Endodermal cell (in vitro differentiated cells): ENCODE measurements at places on chromosomes 3 and 15. TPM values are rescaled to one million over a fixed set of nuclear protein-coding genes. Genes with fewer than 3 reads are reported as not detected.

The CASR gene
- total RNA-seq: not detected in 3 replicates

The LRRC15 gene
- not detected in 3 replicates for total RNA-seq

DNA sequence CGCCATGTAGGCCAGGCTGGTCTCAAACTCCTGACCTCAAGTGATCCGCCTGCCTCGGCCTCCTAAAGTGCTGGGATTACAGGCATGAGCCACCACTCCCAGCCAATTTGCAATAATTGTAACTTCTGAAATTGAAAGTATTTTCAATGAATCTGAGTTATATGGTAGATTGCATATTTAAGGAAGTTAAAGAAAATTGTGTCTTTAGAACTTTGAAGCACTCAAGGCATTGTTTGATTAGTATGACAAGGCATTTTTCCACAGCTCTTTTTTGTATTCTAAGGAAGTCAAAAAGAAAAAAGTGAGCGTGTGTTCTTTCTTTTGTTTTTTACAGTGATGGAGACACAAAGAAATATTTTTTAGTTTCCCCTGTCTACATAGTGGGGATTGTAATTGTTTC, 15.7 kb upstream of the RPLP1 start:
- H3K4me1 ChIP-seq: no peaks in the 10 kb centered on the region
- DNase-seq: no peak
- H3K36me3 ChIP-seq: peaks cover 88% of the 10 kb centered on the region
- H3K27ac ChIP-seq: no peak overlapping the region
- no peak overlapping the region for H3K4me3 ChIP-seq

- H3K27me3 ChIP-seq: peaks cover 10% of the 10 kb centered on the region
- no peak overlapping the region for H3K27ac ChIP-seq
- no peak overlapping the region for H3K4me3 ChIP-seq
- no peak for DNase-seq
- H3K4me1 ChIP-seq: peaks cover 4% of the 10 kb centered on the region
- no peaks in the 10 kb centered on the region for H3K36me3 ChIP-seq
Observed at GRCh38 chr15:61687124-61687523, 373.1 kb downstream of the VPS13C start.

The ZBTB20 gene
- total RNA-seq: 1.1 to 3.3 TPM (median 2.9 TPM) in 3 replicates

The ATP10A gene
- 0.81 and 1.2 TPM in 2 replicates for total RNA-seq

DNA sequence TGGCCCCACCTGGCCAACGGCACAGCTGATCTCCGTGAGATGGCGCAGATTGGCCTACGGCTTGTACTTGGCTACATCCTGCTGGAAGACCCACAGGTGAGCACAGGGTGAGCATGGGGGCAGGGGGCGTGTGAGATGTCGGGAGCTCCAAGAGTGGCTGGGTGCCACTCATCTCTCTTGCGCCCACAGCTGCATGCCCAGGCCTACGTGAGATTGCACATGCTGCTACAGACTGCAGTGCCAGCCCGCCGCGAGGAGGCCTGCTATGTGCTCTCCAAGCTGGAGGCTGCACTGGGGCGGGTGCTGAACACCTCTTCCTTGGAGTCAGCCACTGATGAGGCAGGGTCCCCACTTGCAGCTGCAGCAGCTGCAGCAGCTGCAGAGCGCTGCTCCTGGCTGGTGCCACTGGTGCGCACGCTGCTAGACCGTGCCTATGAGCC, 22.3 kb downstream of the NBEAL2 start:
- H3K4me1 ChIP-seq: no peaks in the 10 kb centered on the region
- no peak overlapping the region for H3K4me3 ChIP-seq
- DNase-seq: no peak
- no peak overlapping the region for H3K27ac ChIP-seq
- no peaks in the 10 kb centered on the region for H3K27me3 ChIP-seq
- H3K36me3 ChIP-seq: peaks cover 39% of the 10 kb centered on the region

The PIGB gene
- 7.6 to 9.3 TPM (median 8.4 TPM) in 3 replicates for total RNA-seq

DNA sequence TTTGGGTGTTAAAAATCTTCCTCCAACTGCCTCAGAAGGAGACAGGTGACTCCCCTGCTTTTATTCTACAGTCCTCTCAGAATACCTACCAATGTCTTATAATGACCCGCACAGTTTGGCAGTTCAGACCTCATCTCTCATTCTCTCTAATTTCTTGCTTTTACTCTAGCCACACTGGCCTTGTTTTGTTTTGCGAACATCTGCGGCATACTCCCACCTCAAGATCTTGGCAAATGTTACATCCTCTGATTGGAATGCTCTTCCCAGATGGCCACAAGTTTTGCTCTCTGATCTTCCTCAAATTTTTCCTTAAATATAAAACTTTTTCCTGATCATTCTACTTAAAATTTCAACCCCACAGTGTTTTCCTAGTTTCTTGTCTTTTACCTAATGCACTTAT, 94.1 kb downstream of the PLSCR2 start:
- DNase-seq: no peak
- H3K27me3 ChIP-seq: no peaks in the 10 kb centered on the region
- H3K27ac ChIP-seq: no peak overlapping the region
- no peaks in the 10 kb centered on the region for H3K36me3 ChIP-seq

DNA sequence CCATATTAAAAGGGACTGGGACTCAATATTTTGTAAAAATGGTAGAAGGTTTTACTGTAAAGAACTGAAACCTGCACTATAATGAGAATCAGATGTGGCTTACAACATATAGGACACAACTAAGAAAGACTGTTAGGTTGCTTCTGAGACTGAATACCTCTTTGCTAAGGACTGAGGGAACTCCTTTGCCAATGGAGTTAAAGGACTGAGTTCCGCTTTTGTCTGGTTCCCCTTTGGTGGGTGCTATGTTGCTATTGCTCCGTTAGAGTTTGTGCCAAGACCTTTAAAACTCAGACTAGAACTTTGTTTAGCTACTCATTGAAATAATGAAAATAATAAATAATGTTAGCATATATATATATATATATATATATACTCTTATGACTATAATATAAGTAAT, 147.8 kb upstream of the KCNMB2 start:
- no peak overlapping the region for H3K4me3 ChIP-seq
- no peaks in the 10 kb centered on the region for H3K4me1 ChIP-seq
- H3K27ac ChIP-seq: no peak overlapping the region
- DNase-seq: no peak

DNA sequence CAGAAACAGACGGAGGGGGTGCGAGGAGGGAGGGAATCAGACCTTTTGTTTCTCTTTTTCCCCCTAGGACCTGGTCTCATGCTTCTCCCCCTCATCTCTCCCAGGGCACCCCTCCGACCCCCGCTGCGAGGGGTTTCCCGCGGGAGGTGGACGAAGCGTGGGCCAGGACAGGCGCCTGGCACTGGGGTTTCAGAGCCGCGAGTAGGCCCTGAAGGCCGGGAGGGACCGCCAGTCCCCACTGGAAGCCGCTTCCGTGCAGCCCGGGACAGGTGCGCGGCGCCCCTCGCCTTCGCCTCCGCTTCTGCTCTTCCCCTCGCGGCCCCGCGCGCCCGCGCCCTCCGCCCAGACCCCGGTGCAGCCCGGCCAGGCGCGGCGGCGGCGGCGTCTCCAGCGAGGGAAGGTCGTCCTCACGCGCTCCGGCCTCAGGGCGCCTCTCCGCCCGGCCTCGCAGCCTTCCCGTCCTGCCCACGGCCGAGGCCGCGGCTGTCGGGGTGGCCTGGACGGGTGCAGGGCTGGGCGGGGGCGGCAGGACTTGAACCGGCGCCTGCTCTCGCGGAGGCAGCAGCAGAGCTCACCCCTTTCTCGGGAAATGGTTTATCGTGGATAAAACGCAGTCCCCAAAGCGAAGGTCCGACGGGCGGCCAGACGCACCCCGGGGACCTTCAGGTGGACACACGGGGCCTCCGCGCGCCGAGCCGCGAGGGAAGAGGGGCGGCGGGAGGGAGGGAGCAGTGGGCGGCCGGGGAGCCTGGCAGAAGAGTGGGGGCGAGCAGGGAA, 31.5 kb upstream of the ADAMTS17 start:
- peaks cover 28% of the 10 kb centered on the region for H3K27me3 ChIP-seq
- H3K4me1 ChIP-seq: no peaks in the 10 kb centered on the region
- no peaks in the 10 kb centered on the region for H3K36me3 ChIP-seq
- DNase-seq: peak; percentile 66

The SUCNR1 gene
- not detected in 3 replicates for total RNA-seq

- no peaks in the 10 kb centered on the region for H3K4me1 ChIP-seq
- H3K4me3 ChIP-seq: no peak overlapping the region
- H3K27me3 ChIP-seq: no peaks in the 10 kb centered on the region
- H3K36me3 ChIP-seq: no peaks in the 10 kb centered on the region
- DNase-seq: no peak
Observed at GRCh38 chr3:22296601-22297000, 545.6 kb upstream of the ZNF385D start.

DNA sequence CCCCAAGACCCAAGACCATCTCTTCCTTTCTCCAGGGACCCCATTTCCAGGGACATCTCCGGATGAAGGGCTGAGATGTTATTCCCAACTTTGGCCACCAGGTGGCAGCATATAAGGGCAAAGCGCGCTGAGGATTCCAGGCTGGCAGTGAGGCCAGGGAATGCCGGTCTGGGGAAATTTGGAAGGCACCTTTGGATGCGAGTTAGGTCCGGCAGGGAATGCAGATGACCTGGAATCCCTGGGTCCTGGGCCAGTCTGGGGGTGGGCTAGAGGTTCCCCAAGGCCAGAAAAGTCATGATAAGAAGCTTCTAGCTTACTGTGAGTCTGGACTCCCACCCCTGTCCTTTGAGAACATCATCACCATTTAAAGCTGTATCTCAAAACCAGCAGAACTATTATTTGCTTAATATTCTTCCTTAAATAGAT, 1.6 kb upstream of the CHST13 start:
- peaks cover 7% of the 10 kb centered on the region for H3K4me1 ChIP-seq
- no peaks in the 10 kb centered on the region for H3K36me3 ChIP-seq
- peak; percentile 90 for DNase-seq

- H3K27ac ChIP-seq: no peak overlapping the region
- no peaks in the 10 kb centered on the region for H3K27me3 ChIP-seq
- no peaks in the 10 kb centered on the region for H3K36me3 ChIP-seq
- H3K4me1 ChIP-seq: no peaks in the 10 kb centered on the region
- H3K4me3 ChIP-seq: no peak overlapping the region
- no peak for DNase-seq
Observed at GRCh38 chr3:16122155-16122554, 52.3 kb upstream of the GALNT15 start.

The CNTN6 gene
- 0.23 to 0.51 TPM (median 0.33 TPM) in 3 replicates for total RNA-seq

DNA sequence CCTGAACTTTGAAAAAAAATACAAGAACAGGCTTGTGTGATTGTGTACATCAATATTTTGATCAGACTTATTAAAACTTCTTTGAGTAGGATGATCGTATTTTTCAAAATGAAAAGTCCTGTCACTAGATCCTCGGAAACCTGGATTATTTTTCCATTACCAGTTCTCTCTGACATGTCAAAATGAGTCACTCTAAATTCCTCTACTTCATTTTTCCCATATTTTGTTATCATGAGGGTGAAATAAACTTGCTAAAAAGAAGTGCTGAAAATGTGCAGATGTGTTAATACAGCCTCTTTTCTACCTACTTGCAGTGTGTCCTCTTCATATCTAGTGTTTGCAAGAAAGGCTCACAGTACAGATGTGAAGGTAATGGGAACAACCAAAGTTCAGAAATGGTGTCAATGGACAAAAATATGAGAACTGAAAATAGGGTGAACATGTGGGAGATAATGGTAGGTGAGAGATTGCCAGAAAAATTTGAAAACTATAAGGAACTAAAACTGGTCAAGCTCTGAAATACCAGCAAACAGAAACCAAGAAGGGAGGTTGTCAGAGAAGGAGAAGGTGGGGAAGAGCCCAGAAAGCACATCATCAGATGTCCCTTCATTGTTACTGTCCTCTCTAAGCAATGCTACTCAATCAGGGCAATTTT, 108.2 kb downstream of the EOMES start:
- H3K27me3 ChIP-seq: no peaks in the 10 kb centered on the region
- H3K36me3 ChIP-seq: no peaks in the 10 kb centered on the region

The PSTPIP1 gene
- 0.29 and 0.75 TPM in 2 replicates for total RNA-seq

DNA sequence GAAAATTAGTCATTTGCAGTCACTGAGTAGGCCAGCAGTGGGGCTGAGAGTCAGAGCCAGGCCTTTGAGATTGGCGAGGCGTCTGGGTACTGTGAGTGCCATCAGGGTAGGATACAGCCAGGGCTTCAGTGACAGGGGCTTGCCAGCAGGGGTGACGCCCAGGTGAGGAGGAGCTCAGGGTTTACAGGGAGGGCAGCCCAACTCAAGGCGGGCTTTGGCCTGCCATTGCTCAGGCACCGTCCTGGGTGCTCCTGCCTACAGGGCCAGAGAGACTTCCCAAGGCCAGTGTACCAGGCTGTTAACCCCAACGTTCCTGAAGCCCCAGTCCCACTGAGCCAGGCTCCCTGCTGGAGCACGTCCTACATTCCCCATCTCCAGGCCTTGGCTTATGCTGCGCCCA, 152.0 kb downstream of the FBLN2 start:
- no peak overlapping the region for H3K4me3 ChIP-seq
- H3K4me1 ChIP-seq: no peaks in the 10 kb centered on the region
- DNase-seq: no peak
- H3K36me3 ChIP-seq: no peaks in the 10 kb centered on the region
- H3K27ac ChIP-seq: no peak overlapping the region
- no peaks in the 10 kb centered on the region for H3K27me3 ChIP-seq

DNA sequence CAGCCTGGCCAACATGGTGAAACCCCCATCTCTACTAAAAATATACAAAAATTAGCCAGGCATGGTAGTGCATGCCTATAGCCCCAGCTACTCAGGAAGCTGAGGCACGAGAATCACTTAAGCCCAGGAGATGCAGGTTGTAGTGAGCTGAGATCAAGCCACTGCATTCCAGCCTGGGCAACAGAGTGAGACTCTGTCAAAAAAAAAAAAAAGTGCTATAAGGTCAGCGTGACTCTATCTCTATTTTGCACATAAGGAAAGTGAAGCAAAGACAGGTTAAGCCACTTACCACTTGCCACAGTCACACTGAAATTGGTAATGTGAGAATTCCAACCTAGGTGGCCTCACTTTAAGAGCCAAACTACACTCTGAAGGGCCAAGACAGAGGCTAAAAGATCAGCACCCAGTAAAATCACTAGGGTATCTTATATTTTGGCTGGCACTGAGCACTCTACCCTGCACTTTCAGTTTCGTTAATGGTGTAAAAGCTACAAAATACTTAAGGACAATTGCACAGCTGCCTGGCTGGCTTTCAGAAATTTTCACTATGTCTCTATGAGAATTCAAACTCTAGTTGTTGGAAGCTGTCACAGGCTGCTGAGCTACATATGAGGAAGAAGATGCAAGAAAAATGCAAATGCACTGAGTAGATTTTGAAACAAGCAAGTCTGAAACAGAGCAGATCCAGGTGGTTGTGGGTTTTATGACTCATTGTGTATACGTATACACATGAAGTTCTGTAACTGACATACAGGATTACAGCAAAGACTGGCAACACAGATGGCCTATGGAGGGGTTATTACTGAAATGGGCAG, 32.7 kb downstream of the TRANK1 start:
- no peaks in the 10 kb centered on the region for H3K4me1 ChIP-seq
- no peaks in the 10 kb centered on the region for H3K27me3 ChIP-seq
- DNase-seq: peak; percentile 25
- H3K27ac ChIP-seq: no peak overlapping the region

DNA sequence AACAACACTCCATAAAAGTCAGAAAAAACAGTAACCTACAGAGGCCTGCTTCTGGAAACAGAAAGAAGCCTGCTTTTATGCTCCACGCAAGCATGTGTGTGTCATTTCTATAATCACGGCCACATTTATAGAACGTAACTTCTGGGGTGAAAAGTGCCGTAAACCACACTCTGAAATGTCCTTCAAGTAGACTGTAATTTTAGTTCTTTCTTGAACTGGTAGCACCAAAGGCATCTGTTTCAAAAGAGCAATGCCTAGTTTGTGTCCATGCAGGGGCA, 19.5 kb upstream of the CMTM7 start:
- DNase-seq: no peak
- H3K36me3 ChIP-seq: no peaks in the 10 kb centered on the region
- no peaks in the 10 kb centered on the region for H3K4me1 ChIP-seq
- H3K27ac ChIP-seq: no peak overlapping the region
- peaks cover 4% of the 10 kb centered on the region for H3K27me3 ChIP-seq
- H3K4me3 ChIP-seq: no peak overlapping the region
